Esophagus squamous epithelium (tissue), 5 donors: ENCODE measurements at places on chromosomes 1 and 21. TPM values are rescaled to one million over a fixed set of nuclear protein-coding genes. Genes with fewer than 3 reads are reported as not detected.

GRCh38 chr1:240244968-240245628 is 153.4 kb downstream of the FMN2 start:
- DNase-seq, result no peak

DNA sequence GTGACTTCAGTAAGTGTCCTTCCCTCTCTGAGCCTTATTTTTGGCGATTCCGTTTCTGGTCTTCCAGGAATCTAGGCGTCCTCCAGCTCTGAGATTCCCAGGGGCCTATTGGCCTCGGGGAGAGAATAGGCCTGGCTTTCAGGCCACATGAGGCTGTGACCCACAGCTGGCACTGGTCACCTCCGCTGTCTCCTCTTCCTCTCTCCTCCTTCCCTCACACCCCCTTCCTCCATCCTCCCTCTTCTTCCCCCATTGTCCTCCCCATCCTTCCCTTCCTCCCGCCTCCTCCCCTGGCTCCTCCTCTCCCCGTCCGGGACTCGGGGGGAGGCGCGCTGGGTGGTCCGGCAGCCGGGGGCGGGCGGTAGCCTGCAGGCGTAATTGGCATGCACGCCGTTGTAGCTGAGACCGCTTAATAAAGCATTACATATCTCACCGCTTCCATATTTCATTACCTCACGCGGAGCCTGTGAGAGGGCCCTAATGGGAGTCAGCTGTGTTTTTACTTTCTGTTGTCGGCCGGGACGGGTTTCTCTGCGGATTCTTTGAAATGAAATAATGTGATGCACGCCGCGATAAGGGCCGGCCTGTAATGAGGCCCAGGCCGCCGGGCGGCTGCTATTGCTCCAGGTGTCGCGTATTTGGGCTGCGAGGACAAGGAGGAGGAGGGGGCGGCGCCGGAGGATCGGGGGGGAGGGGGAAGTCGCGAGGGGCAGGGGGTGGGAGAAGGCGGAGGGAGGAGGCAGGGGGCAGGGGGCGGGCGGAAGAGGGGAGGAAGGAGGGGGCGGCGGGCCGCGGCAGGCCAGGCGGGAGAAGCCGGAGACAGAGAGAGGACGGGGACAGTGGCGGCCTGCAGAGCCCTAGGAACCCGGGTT is 95.3 kb downstream of the FOXD2 start:
- DNase-seq, result no peak

GRCh38 chr1:45863218-45863617 is 59.8 kb downstream of the MAST2 start:
- DNase-seq, result no peak

GRCh38 chr1:209375097-209375496 is 208.4 kb upstream of the CAMK1G start:
- DNase-seq, result no peak

DNA sequence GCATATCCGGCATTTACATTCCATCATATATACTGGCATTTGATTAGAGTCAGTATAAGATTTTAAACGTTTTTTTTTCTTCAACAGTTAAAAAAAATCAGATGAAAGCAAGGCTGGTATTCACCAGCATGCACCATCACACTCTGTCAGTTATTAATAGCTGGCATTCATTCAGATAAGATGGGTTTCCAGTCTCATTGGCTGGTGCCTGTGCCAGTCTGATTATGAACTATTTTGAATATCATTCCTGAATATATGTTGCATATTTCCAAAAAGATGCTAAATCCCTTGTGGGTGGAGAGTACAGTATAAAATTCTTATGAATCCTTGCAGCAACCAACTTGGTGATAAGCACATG is 211.7 kb downstream of the GPATCH2 start:
- no peak for DNase-seq

The TXNIP gene
- total RNA-seq, result 111 TPM

The CELA3A gene
- total RNA-seq, result not detected
